ENCODE measurements at places on chromosomes 7 and 10.

DNA sequence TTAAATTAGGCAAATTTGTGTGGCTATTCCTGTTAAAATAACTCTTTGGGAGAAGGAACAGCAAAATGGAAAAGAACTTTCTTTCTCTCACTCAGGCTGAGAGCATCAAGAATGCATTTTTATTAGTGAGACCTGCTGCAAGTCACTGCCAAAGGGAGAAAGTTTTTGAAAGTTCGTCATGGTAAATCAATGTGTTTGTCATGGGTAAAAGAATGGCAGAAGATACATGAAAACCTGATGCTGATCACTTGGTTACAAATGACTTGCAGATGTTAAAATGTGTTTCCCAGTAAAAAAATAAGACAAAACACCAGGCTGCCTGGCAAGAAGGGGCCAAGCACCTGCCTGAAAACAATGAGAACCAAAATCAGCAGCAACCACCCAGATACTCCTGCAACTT, 484.7 kb upstream of the NRP1 start:
- DNase-seq = no peak

DNA sequence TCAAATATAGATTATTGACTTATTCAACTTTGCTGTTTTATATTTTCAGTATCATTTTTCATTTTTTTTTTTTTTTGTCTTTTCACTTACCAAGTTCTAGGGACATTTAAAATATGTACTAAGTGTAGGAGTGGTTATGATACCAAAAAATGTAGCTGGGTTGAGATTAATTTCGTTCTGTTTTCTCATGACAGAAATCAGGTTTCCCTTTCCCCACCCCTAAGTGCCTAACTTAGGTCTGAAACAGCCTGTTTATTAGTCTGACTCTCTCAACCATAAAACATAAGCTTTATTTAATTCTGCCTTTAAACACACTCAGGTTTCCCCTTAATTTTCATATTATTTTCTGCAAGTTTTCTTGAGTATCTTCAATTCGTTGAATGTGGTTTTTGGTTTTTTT, 22.1 kb downstream of the TMEM106B start:
- DNase-seq = no peak

- DNase-seq = no peak
These were observed 951 bp downstream of the ZNF25 start for GRCh38 chr10:37975401-37975991.

DNA sequence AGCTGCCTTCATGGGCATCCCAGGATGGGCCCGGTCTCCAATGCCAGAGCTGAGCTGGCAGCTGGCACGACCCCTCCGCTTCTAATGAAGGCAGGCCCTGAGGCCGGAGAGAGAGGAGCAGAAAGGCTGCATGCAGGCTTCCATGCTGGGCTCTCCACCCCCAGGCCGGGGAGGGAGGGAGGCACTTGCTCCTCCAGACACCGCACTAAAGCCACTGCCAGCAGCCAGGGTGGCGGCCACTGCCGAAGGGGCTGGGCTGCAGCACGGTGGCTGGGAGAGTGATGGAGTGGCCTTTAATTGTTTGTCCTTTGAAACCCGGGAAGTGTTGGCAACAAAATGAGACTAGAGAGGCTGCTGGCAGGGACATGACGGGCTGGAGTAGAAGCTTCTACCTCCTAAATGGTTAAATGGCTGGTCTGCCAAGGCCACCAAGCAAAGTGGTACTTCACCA, 236.5 kb downstream of the SKAP2 start:
- no peak for DNase-seq

DNA sequence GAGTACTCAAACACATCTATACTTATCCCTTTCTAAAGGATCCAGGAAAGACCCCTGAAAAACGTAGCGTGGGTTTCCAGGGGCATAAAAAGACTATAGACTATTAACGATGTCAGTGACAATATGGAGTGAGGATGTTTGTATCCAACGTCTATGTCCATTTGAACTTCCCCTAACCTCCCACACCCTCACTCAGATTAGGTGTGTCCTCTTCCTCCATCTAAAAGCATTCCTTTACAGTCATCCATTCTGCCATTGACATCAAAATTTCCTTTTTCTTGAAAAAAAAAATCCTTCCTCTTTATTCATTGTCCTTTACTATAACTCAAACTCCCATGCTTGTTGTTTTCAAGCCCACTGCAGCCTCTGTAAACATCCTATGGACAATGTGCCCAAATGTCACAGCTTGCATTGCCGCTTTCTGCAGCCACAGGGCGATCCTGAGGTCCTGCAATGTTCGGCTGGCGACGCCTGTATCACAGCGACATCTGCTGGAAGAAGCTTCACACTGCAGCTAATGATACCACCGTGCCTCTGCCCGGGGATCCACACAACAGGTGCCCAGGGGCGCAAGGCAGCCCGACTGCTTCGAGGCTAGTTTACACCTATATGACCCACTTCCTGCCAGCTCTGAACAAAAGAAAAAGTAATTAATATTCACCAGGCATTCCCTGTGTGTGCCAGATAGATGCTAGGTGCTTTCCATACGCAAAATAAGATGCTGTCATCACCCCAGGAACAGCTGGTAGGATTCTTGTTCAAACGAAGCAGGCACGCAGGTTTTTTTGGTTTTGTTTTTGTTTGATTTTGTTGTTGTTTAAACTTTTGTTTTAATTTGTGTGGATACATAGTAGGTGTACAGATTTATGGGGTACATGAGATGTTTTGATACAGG, 267.9 kb upstream of the GHITM start:
- peak; percentile 7 for DNase-seq

DNA sequence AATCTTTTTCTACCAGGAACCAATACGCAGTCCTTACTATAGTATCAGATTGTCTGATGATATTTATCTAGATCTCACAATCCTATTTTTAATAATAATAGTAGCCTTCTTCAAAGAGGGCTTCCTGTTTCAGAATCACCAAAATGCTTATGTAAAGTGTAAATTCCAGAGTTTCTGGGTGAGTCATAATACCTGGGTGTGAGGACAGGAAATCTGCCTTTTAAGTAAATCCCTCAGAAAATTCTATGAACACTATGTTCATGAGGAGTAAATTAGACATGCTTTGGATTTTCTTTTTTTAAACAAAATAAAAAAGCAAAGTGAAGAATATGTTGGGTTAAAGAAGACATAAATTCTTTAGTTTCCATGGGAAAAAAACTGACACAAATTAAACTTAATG, 20.5 kb downstream of the DKK1 start:
- DNase-seq = no peak

DNA sequence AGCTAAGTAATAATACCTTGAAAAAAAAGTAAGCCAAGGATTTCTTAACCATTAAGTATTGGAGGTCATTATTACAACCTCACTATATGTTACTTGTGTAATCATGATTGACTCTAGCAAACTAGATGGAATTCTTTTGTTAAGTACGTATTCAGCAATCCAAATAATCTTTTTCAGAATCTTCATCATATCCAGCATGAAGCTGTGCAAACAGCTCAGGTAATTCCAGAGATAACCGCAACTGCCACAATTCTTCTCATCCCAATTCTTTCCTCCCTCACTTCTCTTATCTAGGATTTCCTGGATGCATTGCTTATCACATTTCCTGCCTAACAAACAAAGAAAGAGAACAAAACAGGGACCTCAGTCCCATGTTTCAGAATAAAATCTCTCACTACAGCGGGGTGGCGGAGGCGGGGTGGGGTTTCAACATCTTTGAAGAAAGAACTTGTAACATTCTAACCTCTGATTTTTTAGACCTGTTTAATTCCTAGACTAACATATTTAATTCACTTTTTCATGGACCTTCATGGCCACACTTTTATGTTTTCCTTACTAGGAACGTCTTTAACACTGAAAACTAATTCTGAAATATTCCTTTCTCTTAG, 156.5 kb downstream of the POM121L12 start:
- no peak for DNase-seq

DNA sequence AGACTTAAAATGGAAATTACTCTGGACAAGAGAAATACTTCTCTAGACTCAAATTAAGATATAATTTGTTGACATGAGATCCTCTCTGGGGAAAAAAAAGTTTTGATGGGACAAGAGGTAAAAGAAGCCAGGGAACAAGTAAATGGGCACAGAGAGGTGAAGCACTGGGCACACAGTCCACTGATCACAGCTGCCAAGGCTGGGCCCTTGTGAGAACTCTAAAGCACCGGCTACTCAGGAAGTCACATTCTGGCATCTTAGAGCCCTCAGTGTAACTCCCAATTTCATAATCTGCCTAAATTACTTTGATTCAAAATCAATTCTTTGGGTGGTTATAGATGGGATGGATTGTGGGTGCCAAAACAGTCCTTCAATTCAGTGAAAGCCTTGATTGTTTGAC, 123.2 kb upstream of the CACNA2D1 start:
- no peak for DNase-seq

- no peak for DNase-seq
These were observed 118.4 kb upstream of the PDLIM1 start for GRCh38 chr10:95408983-95409873.

All from stimulated activated CD4-positive, alpha-beta T cell treated with anti-CD3 and anti-CD28 coated beads, TNF-alpha, amount 100 ng/mL, for 4 hours (primary cell).